Mononuclear cell (primary cell): ENCODE measurements at places on chromosomes 16 and 17. TPM values are rescaled to one million over a fixed set of nuclear protein-coding genes. Genes with fewer than 3 reads are reported as not detected.

The RAI1 gene
- total RNA-seq = 8.9 TPM

The CPNE7 gene
- total RNA-seq = 0.52 TPM

The PSMC3IP gene
- 1.4 TPM for total RNA-seq

The KIF2B gene
- total RNA-seq = not detected

The WNT3 gene
- 0.10 TPM for total RNA-seq

The CMTM2 gene
- total RNA-seq = 0.52 TPM

The TTYH2 gene
- total RNA-seq = 8.5 TPM

The NECAB2 gene
- total RNA-seq = not detected

The MCRIP1 gene
- total RNA-seq = 32.3 TPM

The GLP2R gene
- total RNA-seq = not detected

The KRT36 gene
- total RNA-seq = not detected

The RNF227 gene
- 2.4 TPM for total RNA-seq

The ARMC7 gene
- 1.4 TPM for total RNA-seq

The TOM1L1 gene
- 1.3 TPM for total RNA-seq

The TAT gene
- total RNA-seq = not detected

The NPIPA2 gene
- total RNA-seq = 0.21 TPM

The ZP2 gene
- not detected for total RNA-seq

The C1QTNF1 gene
- total RNA-seq = 0.10 TPM

The ZNF423 gene
- total RNA-seq = under 0.01 TPM

The TBC1D16 gene
- 0.52 TPM for total RNA-seq

The PMP22 gene
- 2.0 TPM for total RNA-seq

The CCL18 gene
- 0.31 TPM for total RNA-seq

The BCL6B gene
- not detected for total RNA-seq

The PRR15L gene
- not detected for total RNA-seq

The CDH13 gene
- 0.10 TPM for total RNA-seq

The G6PC3 gene
- 5.0 TPM for total RNA-seq

The TEKT5 gene
- total RNA-seq = not detected

The SAMD14 gene
- 0.63 TPM for total RNA-seq

The QPRT gene
- 0.21 TPM for total RNA-seq

The NHLRC4 gene
- 1.2 TPM for total RNA-seq

The KRT40 gene
- 0.10 TPM for total RNA-seq

The FN3K gene
- total RNA-seq = 0.73 TPM

The ADAMTS18 gene
- not detected for total RNA-seq

The JPT1 gene
- 33.5 TPM for total RNA-seq

The HLF gene
- total RNA-seq = 1.7 TPM

The CXCL16 gene
- 32.6 TPM for total RNA-seq

The PPY gene
- not detected for total RNA-seq

The RASD1 gene
- 1.6 TPM for total RNA-seq

The SLC35B1 gene
- total RNA-seq = 38.7 TPM

The TBC1D3I gene
- not detected for total RNA-seq

The USP43 gene
- total RNA-seq = 0.21 TPM

The ACADVL gene
- 143 TPM for total RNA-seq

The ENPP7 gene
- total RNA-seq = not detected

The EVPL gene
- under 0.01 TPM for total RNA-seq

The MLKL gene
- total RNA-seq = 17.6 TPM

The KRT33A gene
- not detected for total RNA-seq

The ODAD4 gene
- not detected for total RNA-seq

The MMP28 gene
- total RNA-seq = 8.1 TPM

The WIPI1 gene
- 17.8 TPM for total RNA-seq

The CCL3 gene
- 1,287 TPM for total RNA-seq
